ENCODE measurements at places on chromosomes 4 and X. TPM values are rescaled to one million over a fixed set of nuclear protein-coding genes. Genes with fewer than 3 reads are reported as not detected.

DNA sequence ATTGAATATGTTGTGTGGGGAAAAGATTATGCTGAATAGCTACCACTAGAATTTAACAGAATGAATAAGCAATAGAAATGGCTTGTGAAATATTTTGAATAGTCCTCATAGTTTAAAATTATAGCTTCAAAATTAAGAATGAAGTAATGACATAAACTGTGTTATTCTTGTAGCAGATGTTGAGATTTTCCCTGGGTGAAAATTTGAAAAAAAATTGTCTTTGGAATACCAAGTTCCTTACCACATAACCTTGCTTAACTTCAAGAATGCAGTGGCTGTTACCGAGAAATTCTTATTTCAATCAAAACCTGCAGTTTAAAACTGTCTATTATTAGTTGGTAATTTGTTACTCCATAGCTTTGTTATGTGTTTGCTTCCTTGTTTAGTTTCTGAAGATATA lies 1268.6 kb downstream of the RAPGEF2 start:
- no peak for DNase-seq

- no peak for DNase-seq
Measured at GRCh38 chr4:139441029-139441428, 12.9 kb upstream of the RAB33B start.

- no peak for DNase-seq
Measured at GRCh38 chrX:68199062-68199848, 234.0 kb downstream of the OPHN1 start.

SMIM10 gene
- total RNA-seq: 0.39 TPM

- peak; percentile 74 for DNase-seq
Measured at GRCh38 chr4:7719354-7720174, 220.1 kb downstream of the AFAP1 start.

GRCh38 chr4:173076903-173077634 lies 91.5 kb upstream of the GALNT7 start:
- no peak for DNase-seq

DNA sequence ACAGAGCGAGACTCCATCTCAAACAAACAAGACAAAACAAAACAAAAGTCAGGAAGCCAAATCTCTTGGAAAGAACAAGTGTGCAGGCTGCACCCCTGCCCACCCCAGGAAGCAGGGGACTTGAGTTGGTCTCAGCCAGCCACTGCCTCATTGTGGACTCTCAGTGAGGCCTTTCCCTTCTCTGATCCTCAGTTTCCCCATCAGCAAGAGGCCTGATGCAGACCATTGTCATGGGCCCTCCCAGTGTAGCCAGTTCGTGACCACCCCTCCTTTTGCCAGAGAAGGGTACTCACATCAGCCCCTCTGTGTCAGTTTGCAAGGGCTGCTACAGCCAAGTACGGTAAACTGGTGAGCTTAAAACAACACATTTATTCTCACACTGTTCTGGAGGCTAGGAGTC lies 48.9 kb upstream of the MAMLD1 start:
- no peak for DNase-seq

DNA sequence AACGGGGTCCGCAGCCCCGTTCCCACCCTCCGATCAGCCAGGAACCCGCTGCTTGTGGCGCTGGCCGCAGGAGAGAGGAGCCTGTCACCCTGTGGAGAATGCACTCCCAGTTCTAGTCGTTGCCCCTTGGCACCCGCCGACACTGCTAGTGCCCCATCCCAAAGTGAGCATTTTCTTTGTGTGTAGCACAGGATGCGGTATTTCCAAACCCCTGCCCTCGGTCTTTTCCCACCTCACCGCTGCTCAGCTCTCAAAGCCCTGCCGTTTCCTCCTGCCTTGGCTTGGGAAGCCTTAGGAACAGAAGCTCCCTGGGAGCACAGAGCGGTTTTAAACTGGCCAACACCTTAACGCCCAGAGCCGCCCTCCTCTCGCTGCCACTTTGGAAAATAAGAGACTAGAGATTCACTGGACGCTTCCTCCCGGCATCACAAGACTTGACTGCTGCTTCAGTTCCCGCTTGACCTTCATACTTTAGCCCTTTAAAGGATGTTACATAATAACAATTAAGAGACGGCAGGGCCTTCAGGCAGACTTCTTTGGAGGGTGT lies 772 bp downstream of the CYP4V2 start:
- peak; percentile 65 for DNase-seq
